ENCODE measurements at places on chromosomes 16 and 17.

GRCh38 chr17:45667591-45668171 lies 116.4 kb upstream of the CRHR1 start:
- DNase-seq = no peak

- DNase-seq = no peak
Observed at GRCh38 chr16:19517424-19518089, 4.3 kb downstream of the GDE1 start.

GRCh38 chr17:732067-732901 lies at the start of gene TLCD3A:
TLCD3A (plus strand) TSS chr17:732596; CDS start chr17:732648, 52 bp downstream.
- peak; percentile 60 for DNase-seq

- no peak for DNase-seq
Observed at GRCh38 chr17:8472663-8473062, 37.0 kb downstream of the NDEL1 start.

GRCh38 chr16:68370581-68371275 lies 59.9 kb downstream of the PRMT7 start:
- peak; percentile 39 for DNase-seq

GRCh38 chr16:78436846-78437245 lies 337.4 kb downstream of the WWOX start:
- no peak for DNase-seq

DNA sequence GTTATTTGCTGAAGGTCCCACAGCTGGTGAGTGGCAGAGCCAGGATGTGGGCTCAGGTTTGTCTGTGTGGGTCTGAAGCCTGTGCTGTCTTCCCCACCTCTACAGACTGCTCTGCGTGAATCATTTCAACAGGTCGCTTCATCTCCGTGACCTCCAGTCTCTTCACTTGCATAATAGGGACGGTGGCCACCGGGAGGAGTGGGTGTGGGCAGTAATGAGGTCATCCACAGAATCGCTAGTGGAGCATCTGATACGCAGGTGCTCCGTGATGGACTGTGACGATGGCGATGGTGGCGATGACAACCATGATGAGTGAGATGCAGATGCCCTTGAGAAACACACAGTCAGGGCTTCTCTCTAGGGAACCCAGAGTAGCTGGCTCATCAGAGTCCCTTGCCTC lies 120.2 kb downstream of the RAP1GAP2 start:
- DNase-seq = no peak
